ENCODE measurements at places on chromosomes 4 and X.

DNA sequence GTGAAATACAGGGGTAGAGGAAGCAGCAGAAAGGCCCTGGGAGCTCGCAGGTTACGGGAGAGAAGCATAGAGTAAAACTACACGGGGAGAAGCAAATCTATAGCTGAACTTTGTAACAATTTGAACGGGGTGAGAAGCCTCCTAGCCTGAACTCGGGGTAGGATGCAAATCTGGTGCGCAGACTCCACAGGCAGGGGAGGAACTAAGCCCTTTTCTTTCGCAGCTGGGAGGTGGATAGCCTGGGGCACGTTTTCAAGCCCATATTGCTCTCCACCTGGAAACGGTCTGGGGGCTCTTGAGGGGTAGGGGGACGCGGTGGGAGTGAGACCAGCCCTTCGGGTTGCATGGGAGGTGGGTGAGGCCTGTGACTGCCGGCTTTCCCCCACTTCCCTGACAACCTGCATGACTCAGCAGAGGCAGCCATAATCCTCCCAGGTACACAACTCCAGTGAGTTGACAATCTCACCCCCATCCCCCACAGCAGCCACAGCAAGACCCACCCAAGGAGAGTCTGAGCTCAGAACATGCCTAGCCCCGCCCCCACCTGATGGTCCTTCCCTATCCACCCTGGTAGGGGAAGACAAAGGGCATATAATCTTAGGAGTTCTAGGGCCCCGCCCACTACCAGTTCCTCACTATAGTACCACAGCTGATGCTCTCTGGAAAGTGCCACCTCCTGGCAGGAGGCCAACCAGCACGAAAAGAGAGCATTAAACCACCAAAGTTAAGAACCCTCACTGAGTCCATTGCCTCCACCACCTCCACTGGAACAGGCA, 29.9 kb downstream of the SOWAHB start:
- DNase-seq, result no peak

DNA sequence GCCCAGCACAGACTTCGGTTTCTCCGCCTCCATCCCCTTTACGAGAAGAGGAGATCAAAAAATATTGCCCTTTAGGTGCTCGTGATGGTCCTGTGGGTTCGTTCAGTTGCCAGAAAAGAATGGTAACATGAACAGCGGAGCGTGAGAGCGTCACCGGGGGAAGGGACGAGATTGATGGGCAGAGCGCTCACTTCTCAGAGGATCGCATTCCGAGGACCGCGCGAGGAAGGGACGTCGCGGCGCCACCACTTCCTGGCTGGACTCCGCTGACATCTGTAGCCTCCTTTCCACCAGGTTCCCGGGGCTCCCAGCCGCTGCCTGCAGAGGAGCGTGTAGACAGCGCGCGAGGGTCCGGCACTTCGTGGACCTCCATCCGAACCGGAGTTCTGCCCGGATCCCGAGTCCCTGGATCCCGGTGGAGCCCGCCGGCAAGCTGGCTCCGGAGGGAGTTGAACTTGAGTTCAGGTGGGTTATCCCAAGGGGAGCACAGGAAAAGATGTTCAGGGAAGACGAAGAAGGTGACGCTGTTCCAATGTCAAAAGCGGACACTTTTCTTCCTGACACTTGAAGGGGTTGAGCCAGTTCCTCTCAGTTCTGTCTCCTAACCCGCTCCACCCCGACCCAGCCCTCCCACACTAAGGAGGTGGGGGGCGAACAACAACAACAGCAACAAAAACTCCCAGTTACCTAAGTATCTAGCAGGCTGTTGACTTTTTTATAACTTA, 484 bp downstream of the GALNTL6 start:
- no peak for DNase-seq

- no peak for DNase-seq
Observed at GRCh38 chr4:53147197-53147596, 218.7 kb downstream of the SCFD2 start.

DNA sequence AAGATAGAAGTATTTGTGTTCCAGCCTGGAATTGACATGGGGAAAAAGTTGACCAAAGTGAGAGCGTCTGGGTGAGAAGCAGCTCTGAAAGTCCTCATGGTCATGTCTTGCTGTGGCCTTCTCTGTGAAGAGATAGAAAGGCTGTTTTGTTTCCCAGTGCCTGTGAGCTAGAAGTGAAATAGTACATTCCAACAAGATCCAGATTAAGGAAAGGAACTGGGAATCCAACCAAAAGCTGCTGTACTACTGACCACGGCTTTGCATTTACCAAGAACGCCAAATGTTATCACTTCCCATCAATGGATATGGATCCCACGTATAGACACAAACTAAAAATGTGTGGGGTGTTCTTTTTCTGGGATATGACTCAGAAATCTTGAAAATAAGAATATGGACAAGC, 51.2 kb downstream of the TENM3 start:
- no peak for DNase-seq

- DNase-seq, result no peak
Observed at GRCh38 chr4:3375688-3376087, 66.1 kb upstream of the HGFAC start.

DNA sequence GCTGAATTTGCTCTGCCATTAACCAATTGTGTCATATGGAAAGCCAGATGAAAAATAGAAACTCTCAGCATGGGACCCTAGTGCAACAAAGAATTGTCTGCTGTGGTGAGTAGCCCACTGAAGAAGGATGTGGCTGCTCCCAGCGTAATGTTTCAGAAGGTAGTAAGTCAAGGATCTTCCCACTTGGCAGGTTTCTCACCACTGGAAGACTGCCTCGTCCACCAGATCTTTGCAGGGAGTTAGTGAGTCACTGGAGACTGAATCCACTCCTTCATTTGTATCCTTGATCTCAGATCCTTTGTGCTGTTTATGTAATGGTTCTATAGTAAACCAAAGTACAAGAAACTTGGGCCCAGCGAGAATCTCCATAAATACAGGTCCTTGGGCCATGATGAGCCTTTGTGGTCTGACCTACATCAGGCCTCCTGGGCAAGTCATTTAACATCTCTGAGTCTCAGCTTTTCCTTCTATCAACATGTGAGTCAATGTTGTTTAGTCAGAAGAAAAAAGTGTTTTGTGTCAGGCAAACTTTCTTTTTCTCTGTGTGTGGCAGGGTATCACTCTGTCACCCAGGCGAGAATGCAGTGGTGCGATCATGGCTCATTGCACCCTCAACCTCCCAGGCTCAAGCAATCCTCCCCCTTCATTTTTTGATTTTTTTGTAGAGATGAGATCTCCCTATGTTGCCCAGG, 78.0 kb upstream of the CCDC160 start:
- peak; percentile 76 for DNase-seq

DNA sequence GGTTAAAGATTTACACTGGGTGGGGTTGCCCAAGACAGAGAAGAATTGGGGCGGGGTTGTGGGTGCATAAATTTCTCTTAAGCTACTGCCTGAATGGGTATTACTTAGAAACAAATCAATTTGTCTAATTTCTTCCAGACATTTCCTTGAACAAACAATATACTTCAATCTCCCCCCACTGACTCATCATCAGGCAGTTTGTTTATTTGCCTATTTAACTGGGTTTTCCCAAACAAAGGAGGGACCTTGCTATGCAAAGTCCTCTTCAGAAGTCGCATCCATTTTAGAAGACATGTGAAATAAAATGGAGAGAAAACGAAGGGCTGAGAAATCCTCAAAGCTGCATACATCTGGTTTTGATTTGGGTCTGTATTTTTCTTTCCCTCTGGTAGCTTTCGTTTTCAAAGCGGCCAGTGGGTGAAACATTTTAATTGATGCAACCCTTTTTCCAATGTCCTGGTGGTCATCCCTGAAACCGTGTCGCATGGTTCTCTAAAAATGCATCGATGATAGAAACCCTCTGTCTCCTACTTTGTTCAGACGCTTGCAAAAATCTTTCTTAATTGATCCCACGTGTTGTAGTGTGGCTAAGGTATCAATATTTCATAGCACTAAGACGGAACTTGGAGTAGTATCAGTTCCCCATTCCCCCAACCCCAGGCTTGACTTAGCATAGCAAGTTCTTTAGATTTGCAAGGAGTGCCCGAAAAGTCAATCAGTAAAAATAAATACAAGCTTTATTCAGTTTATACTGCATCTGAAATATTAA, 115.1 kb upstream of the MXRA5 start:
- no peak for DNase-seq

DNA sequence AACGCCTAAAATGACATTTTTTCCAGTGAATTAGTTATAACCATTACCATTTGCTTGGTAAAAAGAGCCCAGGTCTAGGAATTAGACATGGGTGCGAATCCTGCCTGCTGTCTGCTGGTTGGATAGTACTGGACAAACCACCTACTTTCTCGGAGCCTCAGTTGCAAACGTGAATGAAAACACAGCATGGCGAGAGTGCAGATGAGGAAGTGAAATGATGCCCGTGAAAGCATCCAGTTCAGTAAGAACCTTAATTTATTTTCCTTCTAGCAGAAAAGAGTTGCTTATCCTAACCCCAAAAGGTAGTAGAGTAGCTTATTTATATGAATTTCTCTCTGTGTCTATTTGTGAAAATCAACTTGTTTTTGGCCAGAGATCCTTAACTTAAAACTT, 171.4 kb upstream of the GALNT7 start:
- DNase-seq, result no peak

- no peak for DNase-seq
Observed at GRCh38 chr4:36549992-36550391, 268.6 kb downstream of the DTHD1 start.

- no peak for DNase-seq
Observed at GRCh38 chr4:26879805-26880204, 19.2 kb downstream of the STIM2 start.

DNA sequence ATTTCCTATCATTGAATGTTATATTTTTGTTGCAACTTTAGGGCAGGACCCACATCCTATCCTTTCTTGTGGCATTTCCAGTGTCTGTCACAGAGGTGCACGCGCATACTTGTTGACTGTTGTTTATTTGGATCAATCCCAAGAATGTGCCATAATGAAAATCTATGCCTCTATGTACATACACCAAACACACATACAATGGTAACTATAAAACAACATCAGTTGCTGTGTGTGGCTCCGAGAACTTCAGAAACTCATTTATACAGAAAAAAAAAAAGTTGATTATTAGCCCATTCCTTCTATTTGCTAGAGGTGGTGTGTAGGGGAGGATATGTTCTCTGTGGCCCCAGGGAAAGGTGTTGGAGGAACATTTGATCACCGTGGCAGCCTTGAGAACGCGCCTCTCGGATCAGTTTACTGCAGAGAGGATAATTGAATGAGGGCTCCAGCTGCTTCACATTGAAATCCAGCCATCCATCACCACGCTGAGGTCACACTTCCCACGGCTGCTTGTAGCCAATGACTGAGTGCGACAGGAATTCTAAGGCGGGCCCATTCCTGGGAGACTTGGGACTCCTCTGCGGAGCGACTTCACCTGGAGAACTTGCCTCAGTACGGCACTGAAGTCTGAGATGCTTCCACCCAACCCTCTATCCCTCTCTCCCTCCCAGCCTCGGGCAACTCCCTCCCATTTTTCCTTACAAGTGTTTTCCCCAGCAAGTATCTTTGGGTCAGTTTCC, 19.5 kb downstream of the SMPX start:
- DNase-seq, result no peak

GRCh38 chr4:3010577-3010976, 47.2 kb downstream of the GRK4 start:
- no peak for DNase-seq

- DNase-seq, result no peak
Observed at GRCh38 chr4:117042962-117043361, 42.4 kb downstream of the TRAM1L1 start.

GRCh38 chr4:146255463-146255862, 41.1 kb downstream of the REELD1 start:
- DNase-seq, result no peak

GRCh38 chr4:3237712-3238560, 11.0 kb upstream of the MSANTD1 start:
- no peak for DNase-seq

DNA sequence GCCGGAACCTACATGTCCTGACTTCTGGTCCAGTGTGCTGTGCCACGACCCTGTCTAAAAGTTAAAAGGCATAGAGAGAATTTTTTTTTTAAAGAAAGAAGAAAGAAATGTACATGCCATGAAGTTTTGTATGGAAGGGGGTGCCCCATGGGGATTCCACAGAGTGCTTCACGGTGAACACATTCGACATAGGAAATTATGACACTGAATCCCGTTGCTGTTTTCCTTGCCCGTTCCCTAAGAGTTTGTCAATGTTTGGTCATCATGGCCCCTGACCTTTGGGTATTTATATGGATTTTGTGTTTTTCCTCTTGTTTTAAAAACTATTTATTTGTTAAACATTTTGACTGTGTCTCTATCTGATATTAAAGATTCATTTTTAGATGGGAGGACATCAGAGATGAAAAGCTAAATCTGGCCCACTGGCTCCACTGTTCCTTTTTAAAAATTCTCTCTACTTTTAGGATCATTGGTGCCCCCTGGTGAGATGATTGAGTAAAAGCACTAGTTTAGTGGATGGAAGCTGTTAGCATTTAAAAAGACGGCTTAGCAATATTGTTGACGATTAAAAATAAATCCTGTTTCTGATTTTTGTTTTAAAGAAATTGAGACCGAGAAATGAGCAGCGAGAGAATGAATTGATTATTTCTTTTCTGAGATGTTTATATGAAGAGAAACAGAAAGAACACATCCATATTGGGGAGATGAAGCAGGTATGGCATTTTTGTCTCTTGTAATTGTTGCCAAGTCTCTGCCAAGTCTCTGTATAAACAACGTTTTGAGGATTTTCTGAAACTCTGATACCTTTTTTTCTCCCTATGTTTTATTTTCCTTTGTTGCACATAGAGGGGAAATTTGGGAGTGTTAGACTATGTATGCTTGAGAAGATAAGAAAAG, 75.0 kb downstream of the PTTG2 start:
- DNase-seq, result peak; percentile 58

GRCh38 chr4:152620218-152620617, 59.6 kb downstream of the TMEM154 start:
- no peak for DNase-seq

- DNase-seq, result no peak
Observed at GRCh38 chr4:81512757-81513501, 41.2 kb upstream of the RASGEF1B start.

DNA sequence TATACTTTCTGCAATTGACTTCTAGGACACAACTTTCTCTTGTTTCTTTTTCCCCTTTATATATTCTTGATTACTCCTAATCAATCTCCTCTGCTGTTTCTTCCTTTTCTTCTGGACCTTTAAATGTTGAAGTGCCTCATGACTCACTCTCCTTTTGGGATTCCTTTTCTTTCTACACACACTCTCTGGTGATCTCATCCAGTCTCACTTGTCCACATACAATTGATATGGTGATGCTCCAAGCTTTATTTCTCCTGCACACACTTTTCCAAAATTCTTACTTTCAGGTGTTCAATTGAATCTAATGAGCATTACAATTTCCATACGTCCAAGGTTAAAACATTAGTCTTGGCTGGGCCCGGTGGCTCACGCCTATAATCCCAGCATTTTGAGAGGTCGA, 794.8 kb upstream of the EPHA5 start:
- DNase-seq, result no peak

GRCh38 chrX:24506082-24506481, 41.0 kb downstream of the PDK3 start:
- DNase-seq, result peak; percentile 77

DNA sequence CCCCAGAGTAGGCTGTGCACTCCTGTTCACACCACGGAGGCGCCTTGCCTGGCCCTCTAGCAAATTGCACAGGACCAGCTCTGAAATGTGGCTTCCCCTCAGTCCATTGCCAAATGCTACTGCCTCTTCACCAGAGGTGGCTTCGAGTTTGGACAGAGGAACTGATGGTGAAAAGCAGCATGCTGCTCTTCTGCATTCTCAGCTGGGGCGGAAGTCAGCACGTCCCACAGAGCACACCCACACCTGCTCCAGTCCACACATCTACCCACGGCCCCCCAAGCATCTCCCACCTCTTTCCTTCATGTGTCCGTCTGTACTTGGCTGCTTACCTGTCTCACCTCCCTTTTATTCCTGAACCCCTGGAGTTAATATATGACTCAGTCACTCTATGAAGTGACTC, 43.5 kb downstream of the LRP2BP start:
- no peak for DNase-seq

All from activated CD4-positive, alpha-beta T cell treated with anti-CD3 and anti-CD28 coated beads, Interleukin-10, Interleukin-2, amounts not matched to agents 100 ng/mL and 50 ng/mL, durations not matched to agents 16 hours and 8 hours (primary cell).